ENCODE measurements at places on chromosomes 4 and X.

- no peak for DNase-seq
These were observed 73.0 kb downstream of the SEC24D start for GRCh38 chr4:118762730-118763477.

DNA sequence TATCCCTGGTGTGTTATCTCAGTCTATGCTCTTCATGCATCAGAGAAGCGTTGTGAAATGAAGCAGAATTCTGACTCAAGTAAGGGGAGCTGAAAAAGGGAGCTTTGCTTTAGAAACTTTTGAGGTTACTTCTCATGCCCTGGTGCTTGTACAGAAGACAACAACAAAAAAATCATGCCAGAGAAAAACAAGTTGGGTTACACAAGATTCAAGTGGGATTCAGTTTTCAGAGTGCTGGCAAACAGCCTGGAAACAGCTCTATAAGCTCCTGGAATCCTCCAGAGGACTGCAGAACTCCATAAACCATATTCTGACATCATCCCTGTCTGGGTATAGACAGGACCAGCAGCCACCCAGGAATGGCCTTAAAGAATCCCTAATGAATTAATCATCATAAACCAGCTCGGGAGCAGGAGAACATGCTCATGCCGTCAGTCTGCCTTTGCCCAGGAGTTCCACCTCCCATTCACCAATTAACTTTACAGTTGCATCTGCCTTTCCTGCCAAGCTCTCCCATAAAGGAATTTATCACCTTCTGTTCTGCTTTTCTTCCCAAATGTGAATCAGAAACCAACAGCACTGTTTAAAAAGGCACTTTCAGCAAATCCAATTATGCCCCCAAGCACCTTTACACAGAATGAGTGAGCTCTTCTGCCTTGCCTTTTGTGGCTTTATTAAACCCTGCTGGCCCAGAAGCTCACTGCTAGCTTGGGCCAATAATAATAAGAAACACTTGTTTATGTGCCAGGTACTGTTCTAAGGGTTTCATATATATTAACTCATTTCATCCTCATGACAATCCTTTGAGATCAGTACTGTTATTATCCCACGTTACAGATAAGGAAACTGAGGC is 54.5 kb upstream of the FBXW7 start:
- no peak for DNase-seq

- no peak for DNase-seq
These were observed 9.9 kb upstream of the SLC25A6 start for GRCh38 chrX:1401611-1402430.

DNA sequence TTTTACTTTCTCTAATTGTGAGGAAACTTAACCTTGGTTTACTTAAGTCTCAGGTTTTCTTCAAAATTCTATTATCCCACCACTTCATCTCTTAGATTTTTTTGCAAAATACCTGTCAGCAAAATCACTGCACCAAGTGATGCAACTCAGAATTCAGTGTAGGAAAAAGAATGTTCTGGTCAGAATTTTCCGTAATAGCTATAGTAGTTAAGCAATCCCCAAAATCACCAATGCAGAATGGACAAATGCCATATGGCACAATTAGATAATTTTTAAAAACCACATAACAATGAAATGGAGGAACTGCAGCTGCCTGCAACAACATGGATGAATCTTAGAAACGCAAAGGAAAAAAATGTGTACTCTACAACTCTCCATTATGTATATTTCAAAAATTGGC is 373.1 kb downstream of the NAF1 start:
- DNase-seq, result no peak

DNA sequence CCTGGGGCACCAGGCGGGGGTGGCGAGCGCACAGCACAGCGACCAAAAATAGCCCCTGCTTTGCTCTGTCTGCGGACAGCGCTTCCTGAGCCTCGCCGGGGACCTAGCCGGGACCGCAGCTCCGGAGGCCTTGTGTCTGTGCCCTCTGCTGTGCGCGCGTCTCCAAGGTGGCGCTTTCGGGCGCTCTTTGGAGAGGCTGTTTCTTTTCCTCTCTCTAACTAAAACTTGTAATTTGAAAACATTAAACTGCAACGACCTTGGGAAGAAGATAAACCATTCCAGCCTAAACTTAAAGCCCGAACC is 3.4 kb downstream of the ARX start:
- no peak for DNase-seq

- DNase-seq, result no peak
These were observed 50.4 kb downstream of the STX18 start for GRCh38 chr4:4491396-4491893.

- DNase-seq, result no peak
These were observed 76.4 kb upstream of the UCP1 start for GRCh38 chr4:140645196-140645595.

DNA sequence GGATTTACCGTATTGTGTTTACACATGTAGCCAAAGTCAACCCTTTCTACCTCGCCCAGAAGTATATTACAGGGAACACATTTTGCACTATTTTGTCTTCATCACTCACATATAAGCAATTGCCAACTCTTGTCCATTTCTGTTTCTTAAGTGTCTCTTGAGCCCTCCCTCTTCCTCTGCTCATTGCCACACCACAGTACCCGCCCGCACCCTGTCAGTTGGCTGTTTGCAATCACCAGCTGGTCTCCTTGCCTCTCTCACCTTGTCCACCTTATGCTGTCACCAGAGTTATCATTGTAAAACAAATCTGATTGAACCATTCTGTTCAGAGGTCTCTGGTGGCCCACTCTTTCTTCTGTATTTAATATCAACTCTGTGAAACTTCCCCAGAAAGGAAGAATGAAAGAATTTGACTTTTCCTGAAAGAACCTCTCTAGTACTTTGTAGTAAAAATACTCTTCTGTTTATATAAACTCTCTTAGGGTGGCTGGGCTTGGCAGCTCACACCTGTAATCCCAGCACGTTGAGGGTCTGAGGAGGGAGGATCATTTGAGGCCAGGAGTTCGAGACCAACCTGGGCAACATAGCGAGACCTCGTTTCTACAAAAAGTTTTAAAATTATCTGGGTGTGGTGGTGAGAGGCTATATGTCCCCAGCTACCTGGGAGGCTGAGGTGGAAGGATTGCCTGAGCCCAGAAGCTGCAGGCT is 50.2 kb downstream of the ING2 start:
- no peak for DNase-seq

- DNase-seq, result no peak
These were observed 654.6 kb downstream of the IL1RAPL1 start for GRCh38 chrX:29241809-29242208.

DNA sequence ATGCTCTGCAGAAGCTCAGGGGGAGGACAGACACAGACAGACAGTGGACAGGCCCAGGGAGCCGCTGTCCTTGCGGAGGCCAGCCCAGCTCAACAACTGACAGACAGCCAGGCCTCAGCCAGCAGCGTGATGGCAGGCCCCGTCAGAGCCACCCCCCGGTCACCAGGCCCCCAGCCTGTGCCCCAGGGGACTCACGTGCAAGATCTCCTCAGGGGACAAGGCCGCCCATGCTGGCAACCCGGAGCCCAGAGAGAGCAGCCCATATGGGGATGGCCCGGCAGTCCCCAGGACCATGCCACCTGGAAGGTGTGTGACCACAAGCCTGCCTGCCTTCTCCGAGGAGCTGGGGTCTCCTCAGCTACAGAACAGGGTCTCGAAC is 28.0 kb upstream of the MXD4 start:
- no peak for DNase-seq

- DNase-seq, result no peak
These were observed 6.5 kb downstream of the RNF150 start for GRCh38 chr4:141126769-141127168.

DNA sequence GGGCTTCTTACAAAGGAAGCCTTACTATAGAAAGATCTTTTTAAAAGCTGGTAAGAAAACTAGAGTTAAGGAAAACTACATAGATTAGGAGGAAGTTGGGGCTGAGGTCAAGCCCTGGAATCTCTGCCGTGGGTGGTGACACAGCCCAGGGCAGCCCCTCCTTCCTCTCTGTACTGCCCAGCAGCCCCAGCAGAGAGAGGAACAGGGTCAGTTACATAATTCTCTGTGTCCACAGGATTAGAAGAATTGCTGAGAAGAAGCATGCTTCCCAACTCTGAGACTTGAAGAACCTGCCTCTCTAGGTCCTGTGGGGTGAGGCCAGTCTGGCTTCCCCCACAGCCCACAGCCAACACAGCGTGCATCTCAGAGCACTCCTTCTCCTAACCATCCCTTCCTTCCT is 9.2 kb upstream of the ABLIM2 start:
- no peak for DNase-seq

DNA sequence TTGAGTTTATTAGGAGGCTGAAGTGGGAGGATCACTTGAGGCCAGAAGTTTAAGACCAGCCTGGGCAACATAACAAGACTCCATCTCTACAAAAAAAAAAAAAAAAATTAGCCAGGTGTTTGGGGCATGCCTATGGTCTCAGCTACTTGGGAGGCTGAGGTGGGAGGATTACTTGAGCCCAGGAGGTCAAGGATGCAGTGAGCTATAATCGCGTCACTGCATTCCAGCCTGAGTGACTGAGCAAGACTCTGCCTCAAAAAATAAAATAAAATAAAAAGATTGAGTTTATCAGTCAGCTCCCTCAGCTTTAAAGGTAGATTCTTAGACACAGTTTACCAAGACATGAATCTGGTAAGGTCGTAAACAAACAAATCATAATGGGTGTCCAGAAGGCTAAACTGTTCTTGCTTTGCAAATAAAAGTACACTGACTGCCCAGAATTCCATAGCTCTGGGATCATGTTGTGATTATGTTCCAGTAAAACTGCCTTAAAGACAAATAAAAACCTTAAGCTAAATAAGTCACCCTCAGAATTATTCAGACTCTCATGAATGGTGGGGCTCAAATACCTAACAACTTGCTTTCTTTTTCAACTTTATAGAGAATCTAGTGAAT is 18.7 kb downstream of the APOO start:
- no peak for DNase-seq

GRCh38 chr4:921830-922331 is 10.2 kb downstream of the GAK start:
- DNase-seq, result no peak

GRCh38 chr4:67051000-67051789 is 494.1 kb downstream of the CENPC start:
- DNase-seq, result no peak

DNA sequence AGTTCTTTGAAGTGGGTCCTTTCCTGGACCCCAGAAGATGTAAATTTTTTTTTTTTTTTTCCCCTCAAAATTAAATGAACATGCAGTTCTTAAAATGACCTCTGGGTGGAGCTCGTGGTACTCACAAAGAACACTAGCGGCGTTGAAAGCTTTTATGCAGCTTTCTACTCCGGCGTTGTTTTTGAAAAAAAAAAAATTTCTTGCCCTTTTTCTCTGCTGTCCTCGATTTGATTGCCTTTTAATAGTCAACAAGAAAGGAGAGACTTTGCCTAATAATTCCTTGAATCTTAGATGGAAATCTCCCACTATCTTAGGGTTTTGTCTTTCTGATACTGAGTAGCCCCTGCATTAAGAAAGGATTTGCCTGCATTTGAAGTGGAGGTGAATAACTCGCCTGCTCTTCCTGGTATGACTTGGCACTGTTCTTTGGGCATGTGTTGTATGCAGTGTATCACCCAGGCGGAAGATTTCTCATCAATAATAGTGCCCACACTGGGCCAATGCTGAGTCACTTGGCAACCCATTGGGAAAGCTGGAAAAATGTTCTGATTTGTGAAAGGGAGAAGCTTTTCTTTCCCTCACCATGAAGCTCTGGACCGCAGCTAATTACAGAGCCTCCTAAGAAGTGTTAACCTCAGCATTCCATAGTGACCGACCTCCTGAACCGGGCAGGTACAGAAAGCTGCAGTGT is 104.0 kb downstream of the PHEX start:
- DNase-seq, result no peak
